ENCODE measurements at places on chromosomes 12 and 14. TPM values are rescaled to one million over a fixed set of nuclear protein-coding genes. Genes with fewer than 3 reads are reported as not detected.

Gene GLI1
- 0.83 TPM for total RNA-seq

Gene TCL1B
- not detected for total RNA-seq

Gene PARPBP
- total RNA-seq: 0.51 TPM

Gene TAS2R14
- 1.3 TPM for total RNA-seq

Gene OAS2
- 6.4 TPM for total RNA-seq

Gene TDRD9
- total RNA-seq: 3.3 TPM

Gene RTRAF
- total RNA-seq: 159 TPM

Gene NDUFB1
- 410 TPM for total RNA-seq

GRCh38 chr12:110741341-110742095 lies 1.2 kb downstream of the PPP1CC start:
- DNase-seq: no peak

- no peak for DNase-seq
Measured at GRCh38 chr12:108335349-108336119, 3.6 kb downstream of the CMKLR1 start.

DNA sequence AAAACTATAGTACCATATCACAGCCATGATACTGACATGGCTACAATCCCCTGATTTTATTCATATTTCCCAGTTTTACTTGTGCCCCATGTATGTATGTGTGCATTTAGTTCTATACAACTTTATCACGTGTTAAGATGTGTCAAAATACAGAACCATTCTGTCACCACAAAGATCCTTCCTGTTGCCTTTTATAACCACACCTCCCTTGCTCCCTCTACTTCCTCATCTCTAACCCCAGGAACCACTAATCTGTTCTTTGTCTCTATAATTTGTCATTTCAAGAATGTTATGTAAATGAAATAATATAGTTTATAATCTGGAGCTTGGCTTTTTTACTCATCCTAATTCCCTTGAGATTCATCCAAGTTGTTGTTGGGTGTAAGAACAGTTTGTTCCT lies 358.4 kb downstream of the DPF3 start:
- DNase-seq: no peak

- DNase-seq: peak; percentile 58
Measured at GRCh38 chr12:49070971-49071370, 1.2 kb upstream of the RHEBL1 start.

GRCh38 chr12:124902916-124903315 lies 11.5 kb downstream of the UBC start:
- no peak for DNase-seq

GRCh38 chr14:71550367-71550766 lies 381.9 kb upstream of the RGS6 start:
- no peak for DNase-seq

DNA sequence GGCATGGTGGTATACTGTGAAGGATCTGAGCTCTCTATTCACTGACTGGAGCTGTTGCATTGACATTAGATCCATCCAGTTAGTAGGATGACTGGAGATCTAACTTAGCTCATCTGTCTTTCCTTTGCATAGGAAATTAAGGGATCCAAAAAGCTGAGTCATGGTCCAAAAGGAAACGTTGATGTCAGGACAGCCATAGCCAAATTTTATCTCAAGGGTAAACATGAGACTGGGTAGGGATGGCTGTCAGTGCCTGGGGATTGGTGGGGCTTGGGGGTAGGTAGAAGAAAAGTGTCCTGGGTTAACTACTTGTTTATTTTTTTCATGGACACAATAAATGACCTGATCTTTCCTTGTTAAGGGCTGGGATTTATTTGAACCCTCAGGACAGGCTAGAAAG lies 4.6 kb downstream of the FAM177A1 start:
- DNase-seq: no peak

DNA sequence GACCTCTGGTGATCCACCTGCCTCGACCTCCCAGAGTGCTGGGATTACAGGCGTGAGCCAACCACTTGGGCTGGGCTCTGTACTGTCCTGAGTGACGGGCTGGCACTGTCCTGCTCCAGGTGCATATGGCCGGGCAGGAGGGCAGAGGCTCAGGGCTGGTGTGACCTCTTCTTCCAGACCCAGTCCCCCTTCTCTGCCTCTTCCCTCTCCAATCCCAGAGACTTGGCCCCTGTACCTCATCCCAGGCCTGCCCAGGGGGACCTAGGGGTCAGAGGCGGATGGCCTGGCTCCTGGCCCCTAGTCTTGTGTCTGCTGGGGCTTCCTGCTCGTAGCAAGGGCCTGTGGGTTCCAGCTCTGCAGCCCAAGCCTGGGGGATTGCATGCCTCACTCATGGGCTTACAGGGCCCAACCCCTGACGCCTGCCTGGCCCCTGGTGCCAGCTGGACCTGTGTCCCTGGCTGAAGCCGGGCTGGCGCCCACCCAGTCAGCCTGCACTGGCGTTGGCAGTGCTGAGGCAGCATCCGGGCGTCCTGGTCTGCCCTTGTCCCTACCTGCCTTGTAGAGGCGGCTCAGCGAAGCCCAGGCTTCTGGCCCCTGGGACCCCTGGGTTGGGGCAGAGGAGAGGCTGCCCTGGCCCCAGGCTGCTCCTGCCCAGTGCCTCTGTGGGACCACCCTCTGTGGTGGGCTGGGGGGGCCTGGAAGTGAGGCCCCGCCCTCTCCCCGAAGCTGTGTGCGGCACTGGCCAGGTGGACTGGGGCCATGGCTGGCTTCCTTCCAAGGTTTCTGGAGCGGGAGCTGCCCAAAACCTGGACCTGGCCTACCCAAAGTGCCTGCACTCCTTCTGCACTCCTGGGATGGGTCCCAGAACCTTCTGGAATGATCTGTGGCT lies 4.3 kb downstream of the TEDC1 start:
- no peak for DNase-seq

- no peak for DNase-seq
Measured at GRCh38 chr12:67056329-67056728, 212.8 kb upstream of the CAND1 start.

- no peak for DNase-seq
Measured at GRCh38 chr14:22752422-22752821, 14.1 kb upstream of the OXA1L start.

- DNase-seq: peak; percentile 54
Measured at GRCh38 chr12:50061946-50062686, 4.7 kb downstream of the ASIC1 start.

GRCh38 chr12:104692557-104693218 lies 235.9 kb downstream of the CHST11 start:
- no peak for DNase-seq

DNA sequence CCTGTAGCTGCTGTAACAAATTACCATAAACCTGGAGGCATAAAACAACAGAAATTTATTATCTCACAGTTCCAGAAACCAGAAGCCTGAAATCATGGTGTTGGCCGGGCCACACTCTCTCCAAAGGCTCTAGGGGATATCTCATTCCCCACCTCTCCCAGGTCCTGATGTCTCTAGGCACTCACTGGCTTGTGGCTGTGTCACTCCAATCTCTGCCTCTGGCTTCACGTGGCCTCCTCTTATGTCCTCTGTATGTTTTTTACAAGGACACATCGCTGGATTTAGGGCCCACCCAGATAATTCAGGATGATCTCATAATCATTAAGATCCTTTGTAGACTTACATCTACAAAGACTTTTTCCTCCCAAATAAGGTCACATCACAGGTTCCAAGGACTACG lies 8.0 kb downstream of the GALNT4 start:
- DNase-seq: no peak

GRCh38 chr14:72904840-72905561 lies 11.1 kb upstream of the DPF3 start:
- DNase-seq: no peak

DNA sequence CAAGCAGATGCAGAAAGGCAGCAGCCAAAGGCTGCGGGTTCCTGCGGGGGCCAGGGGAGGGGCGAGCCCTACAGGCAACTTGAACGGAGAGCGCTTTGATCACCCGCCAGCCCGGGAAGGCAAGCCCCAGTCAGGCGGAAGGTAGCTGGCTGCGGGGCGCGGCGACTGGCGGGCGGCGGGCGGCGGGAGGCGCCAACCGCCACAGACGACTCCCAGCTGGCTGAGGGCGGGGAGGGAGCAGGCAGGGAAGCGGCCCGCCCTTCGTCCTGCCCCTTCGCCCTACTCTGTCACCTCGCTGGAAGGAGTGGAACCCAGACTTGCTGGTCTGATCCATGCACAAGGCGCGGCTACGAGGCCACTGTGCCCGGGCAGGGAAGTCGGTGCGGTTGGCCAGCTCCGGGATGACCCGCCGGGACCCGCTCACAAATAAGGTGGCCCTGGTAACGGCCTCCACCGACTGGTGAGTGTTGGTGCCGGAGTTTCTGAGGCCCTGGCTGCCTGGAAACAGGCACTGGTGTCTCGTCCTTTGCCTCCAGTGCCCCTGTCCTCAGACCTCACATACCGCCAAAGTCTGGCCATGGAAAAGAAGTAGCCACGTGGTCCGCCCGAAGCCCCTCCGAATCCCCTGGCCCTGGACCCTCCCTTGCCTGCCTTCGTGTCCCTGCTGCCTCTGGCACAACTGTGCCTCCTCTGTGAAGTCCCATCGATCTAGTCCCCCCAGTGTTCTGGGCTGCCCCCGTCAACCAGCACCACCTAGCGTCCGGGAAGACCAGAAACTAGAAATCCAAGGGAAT lies 15.4 kb upstream of the CARMIL3 start:
- DNase-seq: peak; percentile 88

- peak; percentile 9 for DNase-seq
Measured at GRCh38 chr14:101498526-101498860, 62.8 kb upstream of the DIO3 start.

DNA sequence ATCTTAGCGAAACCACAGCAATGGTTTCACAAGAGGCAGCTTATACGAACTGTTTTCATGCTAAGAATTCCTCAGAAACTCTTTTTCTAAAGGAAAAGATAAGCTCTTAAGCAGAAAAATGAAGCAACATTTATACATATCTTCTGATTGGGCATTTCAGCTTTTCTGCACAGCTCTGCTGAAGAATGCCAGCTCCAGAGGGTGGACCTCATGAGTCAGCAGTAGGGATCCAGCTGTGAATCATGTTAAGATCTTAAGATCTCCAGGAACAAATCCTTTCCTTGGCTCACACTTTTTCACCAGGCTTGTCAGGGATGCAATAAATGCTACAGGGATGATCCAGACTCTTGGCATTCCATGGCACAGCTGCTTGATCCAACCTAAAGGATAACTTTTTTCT lies 477.1 kb upstream of the CCDC196 start:
- DNase-seq: no peak

GRCh38 chr12:5910790-5911548 lies 34.1 kb downstream of the ANO2 start:
- DNase-seq: no peak

DNA sequence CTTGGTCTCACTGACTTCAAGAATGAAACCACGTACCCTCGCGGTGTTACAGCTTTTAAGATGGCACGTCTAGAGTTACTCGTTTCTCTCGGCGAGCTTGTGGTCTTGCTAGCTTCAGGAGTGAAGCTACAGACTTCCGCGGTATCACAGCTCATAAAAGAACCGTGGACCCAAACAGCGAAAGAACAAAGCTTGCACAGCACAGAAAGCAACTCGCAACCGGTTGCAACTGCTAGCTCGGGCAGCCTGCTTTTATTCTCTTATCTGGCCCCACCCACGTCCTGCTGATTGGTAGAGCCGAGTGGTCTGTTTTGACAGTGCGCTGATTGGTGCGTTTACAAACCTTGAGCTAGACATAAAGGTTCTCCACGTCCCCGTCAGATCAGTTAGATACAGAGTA lies 4.2 kb upstream of the CLEC4C start:
- no peak for DNase-seq

DNA sequence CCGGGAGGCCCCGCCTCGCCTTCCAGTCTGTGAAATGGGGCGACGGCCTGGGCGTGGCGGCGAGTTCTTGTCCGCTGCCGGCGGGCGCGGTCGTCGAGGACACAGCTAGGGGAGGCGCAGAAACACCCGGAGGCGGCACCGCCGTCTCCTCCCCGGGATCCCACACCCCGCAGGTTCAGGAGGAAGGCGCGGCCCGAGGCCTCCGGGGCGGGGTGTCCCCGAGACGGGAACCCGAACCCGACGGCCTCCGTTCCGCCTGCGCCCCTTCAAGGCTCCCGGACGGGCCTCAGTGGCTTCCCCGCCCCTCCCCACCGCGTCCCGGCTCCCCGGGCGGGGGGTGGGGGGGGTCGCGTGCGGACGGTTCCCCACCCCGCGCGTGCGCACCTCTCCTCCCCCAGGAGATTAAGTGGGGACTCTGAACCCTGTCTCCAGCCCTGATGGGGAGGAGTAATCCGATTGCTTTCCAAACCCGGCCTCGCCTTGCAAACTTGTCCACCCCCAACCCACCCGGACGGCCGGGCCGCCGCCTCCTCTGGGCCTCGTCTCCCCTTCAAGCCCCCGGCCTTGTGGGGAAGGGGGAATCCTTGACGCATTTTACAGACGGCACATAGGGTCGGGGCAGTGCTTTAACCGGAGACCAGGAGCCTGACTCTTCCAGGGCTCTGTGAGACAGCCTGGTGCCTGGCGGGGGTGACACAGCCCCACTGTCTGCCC lies 35.3 kb upstream of the ANKRD9 start:
- no peak for DNase-seq
